ENCODE measurements at places on chromosomes 7 and 10. TPM values are rescaled to one million over a fixed set of nuclear protein-coding genes. Genes with fewer than 3 reads are reported as not detected.

DNA sequence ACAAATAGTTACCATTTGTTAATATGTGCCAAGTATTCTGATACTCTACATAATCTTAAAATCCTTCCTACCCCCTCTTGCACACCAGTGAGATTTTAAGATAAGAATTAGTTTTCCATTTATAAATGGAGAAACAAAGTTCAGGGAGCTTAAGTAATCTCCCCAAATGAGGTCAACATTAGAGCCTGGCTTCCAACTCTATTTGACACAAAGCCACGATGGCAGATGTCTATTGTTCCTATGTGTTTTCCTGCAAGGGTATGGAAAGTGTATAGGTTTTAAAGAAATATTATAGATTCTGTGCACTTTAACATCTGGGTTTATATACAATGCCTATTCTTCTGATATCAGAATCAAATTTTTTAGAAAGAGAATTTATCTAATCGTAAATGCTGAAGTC is 143.9 kb upstream of the SEMA3C start:
- DNase-seq: no peak

- DNase-seq: no peak
These were observed 37.6 kb downstream of the MCU start for GRCh38 chr10:72729528-72729927.

GRCh38 chr7:6385110-6385781 is 62.5 kb downstream of the DAGLB start:
- peak; percentile 81 for DNase-seq

DNA sequence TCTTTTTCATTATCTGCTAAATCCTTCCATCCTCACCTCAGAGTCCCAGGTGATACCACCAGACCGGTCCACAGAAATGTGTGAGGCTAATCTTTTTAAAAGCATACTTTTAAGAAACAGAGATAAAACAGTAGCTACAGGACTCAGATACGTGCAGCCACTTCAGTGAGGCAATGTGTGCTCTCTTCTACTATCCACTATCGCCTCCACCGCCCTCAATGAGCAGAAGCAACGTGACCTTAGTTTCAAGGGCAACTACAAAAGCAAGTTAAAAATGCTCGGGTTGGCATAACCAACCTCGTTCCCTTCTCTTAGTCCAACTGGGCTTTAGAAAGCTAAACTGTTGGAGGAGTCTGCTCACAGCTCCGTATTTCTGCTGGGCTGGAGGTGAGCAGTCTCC is 4.2 kb downstream of the FGFR2 start:
- no peak for DNase-seq

DNA sequence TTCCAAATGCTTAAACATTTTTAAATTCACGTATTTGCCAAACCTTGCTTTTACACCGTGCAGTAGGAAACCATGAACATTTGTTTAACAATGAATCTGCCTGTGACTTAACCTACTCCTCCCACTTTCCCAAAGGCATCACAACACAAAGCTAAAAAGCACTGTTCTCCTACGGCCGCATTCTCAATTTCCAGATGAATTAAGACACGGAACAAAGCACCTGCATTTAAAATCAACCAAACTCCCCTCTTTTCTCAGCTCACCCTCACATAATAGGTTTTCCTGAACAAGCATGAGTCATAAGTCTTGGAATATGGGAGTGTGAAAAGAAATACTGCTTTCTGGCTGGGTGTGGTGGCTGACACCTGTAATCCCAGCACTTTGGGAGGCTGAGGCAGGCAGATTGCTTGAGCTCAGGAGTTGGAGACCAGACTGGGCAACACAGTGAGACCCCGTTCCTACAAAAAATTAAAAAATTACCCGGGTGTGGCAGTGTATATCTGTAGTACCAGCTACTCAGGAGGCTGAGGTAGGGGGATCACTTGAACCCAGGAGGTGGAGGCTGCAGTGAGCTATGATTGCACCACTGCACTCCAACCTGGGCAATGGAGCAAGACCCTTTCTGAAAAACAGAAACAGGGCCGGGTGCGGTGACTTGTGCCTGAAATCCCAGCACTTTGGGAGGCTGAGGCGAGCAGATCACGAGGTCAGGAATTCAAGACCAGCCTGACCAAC is 51.7 kb upstream of the CYTH3 start:
- DNase-seq: no peak

GRCh38 chr7:17022920-17023319 is 141.1 kb upstream of the AGR3 start:
- DNase-seq: no peak

GRCh38 chr10:88971221-88972061 is 18.9 kb upstream of the ACTA2 start:
- no peak for DNase-seq

- DNase-seq: peak; percentile 68
These were observed 83.3 kb upstream of the DNAJC1 start for GRCh38 chr10:22086730-22087401.

DNA sequence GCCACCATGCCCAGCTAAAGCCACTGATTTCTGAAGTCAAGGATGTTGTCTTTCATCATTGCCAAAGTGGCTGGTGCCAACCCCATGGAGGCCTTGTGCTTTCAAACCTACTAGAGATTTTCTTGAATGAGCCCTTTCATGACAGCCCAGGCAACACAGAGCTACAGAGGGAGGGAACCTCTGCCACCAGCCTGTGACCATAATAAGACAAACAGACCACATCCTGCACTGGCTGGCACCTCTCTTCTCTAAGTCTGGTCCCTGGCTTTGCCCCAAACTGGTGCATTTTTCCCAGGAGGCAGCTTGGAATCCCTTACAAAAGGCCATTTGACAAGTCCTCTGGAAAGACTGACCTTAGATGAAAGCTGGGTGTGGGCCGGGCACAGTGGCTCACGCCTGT is 348.8 kb downstream of the GALNT17 start:
- no peak for DNase-seq

GRCh38 chr7:73822319-73823173 is 8.2 kb upstream of the CLDN4 start:
- peak; percentile 100 for DNase-seq

DNA sequence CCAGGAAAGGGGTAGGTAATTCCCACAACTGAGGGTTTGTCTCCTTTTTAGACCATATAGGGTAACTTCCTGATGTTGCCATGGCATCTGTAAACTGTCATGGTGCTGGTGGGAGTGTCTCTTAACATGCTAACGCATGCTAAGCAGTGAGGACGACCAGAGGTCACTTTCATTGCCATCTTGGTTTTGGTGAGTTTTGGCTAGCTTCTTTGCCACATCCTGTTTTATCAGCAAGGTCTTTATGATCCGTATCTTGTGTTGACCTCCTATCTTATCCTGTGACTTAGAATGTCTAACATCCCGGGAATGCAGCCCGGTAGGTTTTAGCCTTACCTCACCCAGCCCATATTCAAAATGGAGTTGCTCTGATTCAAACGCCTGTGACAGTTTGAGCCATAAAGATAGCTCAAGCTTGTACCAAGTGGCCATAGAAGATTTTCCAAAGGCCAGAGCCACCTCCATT is 176.0 kb upstream of the NAMPT start:
- peak; percentile 75 for DNase-seq

DNA sequence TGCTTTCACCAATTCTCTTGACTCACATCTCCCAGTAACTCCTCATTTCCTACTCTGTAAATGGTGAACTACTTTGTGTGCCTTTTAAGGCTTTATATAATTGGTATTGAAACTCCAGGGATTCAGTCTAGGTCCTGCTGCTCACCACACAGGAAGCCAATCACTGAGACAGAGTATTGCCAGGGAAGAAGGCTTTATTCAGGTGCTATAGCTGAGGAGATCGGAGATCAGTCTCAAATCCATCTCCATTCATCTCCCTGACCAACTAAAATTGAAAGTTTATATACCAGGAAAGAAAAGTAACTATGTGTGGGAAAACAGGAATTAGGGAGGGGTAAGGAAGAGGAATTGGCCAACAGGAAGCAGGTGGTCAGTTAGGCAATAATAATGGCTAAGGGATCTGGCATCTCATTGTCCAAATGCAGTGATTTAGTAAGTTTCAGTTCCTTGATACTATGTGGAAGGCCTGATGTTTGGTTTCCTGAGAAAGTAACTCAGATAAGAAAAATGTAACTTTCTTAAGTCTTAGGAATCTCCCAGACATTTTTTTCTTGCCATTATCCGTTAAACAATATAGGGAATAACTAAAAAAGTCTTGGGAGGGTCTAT is 10.2 kb upstream of the SDHAF3 start:
- DNase-seq: no peak

DNA sequence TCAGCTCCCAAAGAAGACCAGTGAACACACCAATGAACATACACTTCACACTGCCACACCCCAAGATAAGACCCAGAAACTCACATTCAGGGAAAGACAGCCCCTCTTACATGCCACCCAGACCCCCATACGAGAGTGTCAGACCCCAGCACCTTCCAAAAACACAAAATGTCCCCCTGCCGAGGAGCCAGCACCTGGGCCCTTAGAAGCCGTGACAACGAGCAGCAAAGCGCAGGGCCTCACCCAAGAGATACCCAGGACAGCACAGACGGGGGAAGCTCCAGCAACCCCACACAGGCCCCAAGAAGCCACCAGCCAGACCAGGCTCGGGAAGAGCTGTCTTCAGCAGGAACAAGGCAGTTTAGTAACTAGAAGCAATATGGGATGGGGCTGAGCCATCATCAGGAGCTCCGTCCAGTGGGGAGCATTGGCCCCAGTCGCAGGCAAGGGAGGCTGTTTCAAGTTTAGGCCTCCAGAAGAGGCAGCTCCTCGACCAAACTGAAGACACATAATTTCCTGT is 243.6 kb downstream of the PTPRN2 start:
- DNase-seq: no peak

DNA sequence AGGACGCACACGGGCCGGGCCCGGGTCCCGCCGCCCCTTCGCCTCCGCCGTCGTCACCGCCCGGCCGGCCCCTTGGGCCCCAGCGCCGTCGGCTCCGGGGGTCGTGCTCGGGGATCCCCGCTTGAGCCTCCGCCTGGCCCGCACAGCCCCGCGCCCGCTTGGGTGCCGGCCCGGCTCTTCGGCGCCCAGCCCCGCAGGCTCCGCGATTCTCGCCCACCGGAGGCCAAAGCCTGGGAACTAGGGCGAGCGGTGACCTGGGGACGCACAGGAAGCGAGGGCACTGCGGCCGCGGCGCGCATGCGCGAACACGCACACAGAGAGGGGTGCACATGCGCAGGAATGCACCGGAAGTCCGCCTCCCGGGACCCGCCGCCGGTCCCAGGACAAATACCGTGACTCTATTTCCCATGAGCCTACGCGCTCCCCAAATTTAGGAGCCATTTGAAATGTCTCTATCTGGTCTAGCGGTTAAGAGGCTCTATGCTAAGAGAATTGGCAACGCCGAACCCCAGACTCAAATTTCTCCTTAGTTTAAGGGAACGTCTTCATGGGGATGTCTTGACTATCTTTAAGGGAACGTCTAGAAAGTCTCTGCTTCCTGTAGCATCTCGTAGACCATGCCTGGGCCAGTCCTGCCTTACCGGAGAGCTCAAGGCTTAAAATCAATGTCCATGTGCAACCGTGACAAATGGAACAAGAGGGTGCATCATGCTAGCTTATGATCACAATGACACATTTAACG is at the start of gene ZNF12:
Gene ZNF12, minus strand, starts transcription at position 282 of the 742 bp plus-strand sequence. CDS start 1,774 bp downstream, outside the sequence.
- peak; percentile 97 for DNase-seq

TUBGCP2 gene
- 21.6 TPM for total RNA-seq

MRLN gene
- total RNA-seq: not detected

FZD8 gene
- total RNA-seq: 10.5 TPM

SLIT1 gene
- 0.11 TPM for total RNA-seq

CDNF gene
- total RNA-seq: not detected

RADIL gene
- 0.40 TPM for total RNA-seq

GPR37 gene
- total RNA-seq: 0.65 TPM

All from Daoy (cell line).